ENCODE measurements at places on chromosomes 5 and 9.

DNA sequence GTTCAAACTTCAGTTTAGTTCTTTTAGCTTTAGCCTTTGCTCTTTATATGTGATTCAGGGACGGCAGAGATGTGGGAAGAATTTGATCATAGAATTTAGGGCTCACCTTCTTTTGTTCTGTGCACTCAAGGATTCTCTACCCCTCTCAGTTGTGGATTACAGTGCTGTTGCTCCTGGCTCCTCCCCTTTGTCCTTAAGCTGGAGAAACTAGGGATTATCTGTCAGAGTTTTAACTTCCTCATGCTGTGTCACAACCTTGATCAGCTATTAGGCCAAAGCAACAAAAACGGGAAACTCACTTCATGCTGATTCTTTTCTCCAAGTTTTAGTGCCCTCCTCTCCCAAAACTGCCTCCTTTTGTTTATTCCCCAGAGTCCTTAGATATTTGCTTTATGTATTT lies 13.0 kb upstream of the PCDHAC2 start:
- DNase-seq = no peak

DNA sequence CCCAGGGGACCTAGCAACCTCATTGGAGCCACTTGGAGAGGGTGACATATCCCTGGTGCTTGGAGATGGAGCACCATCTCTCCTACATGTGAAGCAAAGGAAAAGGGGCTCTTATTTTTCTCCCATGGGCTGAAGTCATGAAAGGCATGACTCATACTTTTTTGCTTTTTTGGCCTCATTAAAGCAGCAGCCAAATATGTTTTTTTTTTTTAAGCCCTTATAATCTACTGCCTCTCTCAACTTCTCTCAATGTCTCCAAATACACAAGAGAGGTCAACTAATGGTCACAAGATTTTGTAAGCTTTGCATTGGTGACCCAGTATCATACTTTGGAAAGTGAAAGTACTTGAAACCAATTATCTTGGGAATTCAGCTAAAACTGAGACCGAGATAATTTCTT lies 1.6 kb upstream of the CFAP90 start:
- DNase-seq = no peak

GRCh38 chr5:170791325-170791954 lies 7.9 kb downstream of the GABRP start:
- peak; percentile 41 for DNase-seq

DNA sequence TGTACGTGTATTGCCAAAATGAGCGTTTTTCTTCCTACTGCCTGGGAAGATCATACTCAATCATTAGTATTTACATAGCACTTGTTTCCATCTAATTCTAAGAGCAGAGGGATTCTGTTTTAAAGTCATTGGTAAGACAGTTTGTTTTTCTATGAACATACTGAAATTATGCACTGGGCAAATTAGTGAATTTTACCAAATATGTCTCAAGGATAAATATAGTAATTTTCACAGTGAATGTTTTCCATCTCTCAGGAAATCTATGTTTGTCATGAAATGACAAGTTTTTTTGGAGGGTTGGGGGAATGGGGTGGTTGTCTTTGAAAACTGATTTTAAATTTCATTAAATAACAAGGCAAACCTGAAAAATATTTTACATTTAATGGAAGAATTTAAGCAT lies 441.3 kb upstream of the ARRDC3 start:
- DNase-seq = no peak

DNA sequence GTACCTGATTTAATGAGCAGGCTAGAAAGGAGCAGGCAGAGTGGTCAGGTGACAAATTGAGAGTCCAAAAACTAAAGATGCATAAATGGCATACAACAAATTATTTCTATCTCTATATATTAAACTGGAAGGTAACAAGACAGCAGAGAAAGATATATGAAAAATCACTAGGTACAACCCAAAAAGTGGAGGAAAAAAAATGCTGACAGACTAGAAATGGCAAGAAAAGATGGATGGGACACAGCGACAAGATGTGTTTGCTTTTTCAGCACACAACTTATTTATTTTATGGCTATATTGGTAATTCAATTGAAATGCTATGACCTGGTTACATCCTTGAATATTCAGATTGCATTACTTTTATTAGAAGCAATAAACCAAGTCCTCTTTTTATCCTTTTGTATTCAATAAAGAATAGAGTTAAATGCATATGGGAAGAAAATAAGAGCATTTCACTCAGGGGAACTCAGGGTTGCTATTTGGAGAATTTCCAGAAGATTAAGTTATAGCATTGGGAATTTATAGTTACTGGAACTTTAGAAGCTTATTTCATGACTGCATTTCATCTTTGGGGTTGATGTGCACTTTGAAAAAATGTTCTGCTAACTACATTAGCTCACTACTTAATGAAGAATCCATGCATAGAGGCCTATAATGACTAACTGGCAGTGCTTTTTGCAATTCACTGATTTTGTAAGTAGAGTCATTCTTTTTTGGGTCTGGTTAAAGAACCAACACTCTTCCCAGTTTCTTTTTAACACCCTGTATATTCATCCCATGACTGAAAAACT lies 566.6 kb upstream of the TUSC1 start:
- no peak for DNase-seq

GRCh38 chr9:1875921-1876448 lies 139.2 kb upstream of the SMARCA2 start:
- DNase-seq = no peak
